Urinary bladder (tissue), 4 donors: ENCODE measurements at places on chromosomes 16 and 17.

DNA sequence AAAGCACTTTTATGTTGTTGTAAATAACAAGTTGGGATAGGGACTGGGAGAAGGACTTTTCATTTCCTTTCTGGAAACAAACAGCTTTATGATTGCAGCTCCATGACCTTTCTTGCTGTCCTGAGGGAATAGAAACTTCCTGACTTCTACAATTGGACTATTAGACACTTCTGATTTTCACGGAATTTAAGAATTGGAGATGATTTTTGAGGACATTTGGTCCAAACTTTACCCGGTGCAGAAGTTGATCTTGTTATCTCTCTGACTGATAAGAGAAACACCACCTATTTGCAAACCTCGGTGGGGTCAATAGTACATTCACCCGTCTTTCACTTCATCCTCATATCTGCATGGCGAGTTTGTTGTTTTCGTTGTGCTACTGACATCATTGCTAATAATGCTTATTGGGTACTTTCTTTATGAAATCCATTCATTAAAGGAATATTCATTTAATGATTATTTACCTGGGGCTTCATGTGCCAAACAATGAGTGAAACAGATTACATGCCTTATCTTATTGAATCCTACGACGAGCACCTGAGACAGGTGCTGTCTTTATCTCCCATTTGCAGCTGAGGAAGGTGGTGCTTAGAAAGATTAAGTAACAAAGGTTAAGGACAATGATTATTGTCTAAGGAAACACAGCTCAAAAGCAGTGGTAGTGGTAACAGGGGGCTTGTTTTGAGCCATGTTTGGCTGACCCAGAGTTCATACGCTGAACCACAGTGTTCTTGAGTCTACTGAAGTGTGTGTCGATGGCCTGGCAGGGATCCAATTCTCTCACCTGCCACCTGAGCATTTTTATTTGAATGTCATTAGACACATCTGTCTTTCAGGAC lies 176.9 kb upstream of the FAM20A start:
- DNase-seq: no peak

DNA sequence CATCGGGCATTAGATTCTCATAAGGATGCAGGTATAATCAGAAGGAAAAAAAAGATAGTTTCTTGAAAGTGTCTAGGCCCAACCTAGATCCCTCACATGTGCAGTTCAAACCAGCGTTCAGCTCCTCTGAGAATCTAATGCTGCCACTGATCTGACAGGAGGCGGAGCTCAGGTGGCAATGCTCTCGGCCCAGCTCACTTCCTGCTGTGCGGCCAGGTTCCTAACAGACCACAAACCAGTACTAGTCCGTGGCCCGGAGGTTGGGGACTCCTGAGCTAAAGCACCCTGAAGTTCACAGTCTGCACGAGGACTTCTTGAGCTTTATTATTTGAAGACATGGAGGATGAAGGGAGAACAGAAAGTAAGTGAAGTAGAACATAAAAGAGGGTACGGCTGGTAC lies 16.8 kb downstream of the SMCR8 start:
- no peak for DNase-seq

DNA sequence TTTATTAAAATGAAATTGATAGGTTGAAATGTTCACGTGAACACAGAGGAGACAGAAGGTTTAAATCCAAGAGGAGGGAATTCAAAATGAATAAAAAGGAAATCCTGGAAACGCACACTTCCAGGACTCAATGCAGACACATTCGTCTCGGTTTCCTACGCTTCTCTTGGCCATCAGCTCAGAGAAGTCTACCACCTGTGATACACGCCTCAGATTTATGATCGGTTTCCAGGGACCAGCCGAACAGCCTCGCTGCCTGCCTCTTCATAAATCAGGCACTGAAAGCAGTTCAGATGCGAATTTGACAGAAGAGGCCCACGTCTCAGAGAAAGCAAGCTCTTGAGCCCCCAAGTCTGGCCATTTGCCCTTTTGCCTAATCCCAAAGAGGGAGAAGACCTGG lies 125.5 kb upstream of the IRX3 start:
- DNase-seq: no peak

GRCh38 chr16:89149386-89149785 lies 22.2 kb upstream of the CDH15 start:
- DNase-seq: no peak

GRCh38 chr17:37672548-37673078 lies 29.4 kb upstream of the DDX52 start:
- DNase-seq: no peak

- DNase-seq: no peak
Observed at GRCh38 chr17:45001310-45001709, 33.2 kb upstream of the C1QL1 start.

GRCh38 chr17:79420318-79421243 lies 190.3 kb downstream of the RBFOX3 start:
- DNase-seq: no peak

DNA sequence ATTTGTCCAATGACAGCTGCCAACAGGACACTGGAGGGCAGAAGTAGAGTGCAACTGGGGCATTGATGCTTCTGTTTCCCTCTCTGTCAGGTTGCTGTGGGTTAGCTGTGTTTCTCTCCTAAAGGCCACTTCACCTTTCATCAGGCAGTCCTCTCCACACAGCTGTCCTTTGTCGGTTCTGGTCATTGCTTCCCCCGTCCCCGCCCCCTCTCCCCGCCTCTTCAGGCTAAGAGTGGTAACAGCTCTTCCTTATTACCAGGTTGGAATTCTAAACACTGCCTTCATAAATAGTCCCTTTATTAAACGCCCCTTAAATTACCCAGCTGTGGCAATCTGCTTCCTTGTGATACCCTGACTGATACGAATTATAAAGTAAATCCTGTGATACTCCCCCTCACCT lies 31.8 kb upstream of the NSRP1 start:
- DNase-seq: no peak

GRCh38 chr17:7043182-7043496 lies 753 bp downstream of the SLC16A11 start:
- no peak for DNase-seq

- DNase-seq: no peak
Observed at GRCh38 chr16:89080196-89080853, 13.3 kb upstream of the ACSF3 start.

DNA sequence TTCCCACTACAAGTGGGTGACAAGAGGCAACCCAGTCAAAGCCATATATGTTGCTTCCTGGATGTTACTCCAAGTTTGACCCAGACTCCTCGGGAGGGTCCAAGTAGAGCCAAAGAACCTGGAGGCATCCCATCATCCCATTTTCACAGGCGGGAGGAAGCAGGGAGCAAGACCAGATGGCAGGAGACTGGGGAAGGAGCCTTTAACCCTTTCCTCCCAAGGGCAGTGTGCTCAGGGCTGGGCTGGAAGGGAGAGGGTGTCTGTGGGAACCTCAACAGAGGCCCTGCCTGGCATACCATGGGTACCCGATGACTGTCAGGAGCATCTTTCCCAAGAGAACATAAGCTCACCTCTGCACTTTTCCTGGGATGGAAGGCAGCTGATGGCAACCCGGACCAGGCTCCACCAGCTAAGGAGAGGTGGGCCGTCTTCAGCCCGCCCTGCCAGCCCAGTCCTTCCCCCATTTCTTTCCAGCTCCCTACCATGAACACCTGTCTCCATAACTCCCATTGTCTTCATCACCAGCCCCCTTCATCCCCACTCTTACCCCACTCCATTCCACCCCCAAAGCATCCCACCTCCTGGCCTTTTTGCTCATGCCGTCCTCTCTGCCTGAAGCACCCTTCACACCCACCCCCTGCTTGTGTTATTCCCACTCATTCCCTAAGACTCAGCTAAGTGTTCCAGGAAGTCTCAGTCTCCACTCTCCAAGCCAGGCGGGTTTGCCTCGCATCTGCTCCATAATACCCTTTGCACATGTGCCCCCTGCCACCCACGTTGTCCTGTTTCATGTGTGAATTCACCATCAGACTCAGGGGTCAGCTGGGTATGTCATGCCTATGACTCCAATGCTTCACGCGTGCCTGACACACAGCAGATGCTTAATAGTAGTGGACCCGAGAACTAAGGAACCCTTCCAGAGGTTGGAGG lies 5.9 kb upstream of the SLC16A5 start:
- DNase-seq: no peak

DNA sequence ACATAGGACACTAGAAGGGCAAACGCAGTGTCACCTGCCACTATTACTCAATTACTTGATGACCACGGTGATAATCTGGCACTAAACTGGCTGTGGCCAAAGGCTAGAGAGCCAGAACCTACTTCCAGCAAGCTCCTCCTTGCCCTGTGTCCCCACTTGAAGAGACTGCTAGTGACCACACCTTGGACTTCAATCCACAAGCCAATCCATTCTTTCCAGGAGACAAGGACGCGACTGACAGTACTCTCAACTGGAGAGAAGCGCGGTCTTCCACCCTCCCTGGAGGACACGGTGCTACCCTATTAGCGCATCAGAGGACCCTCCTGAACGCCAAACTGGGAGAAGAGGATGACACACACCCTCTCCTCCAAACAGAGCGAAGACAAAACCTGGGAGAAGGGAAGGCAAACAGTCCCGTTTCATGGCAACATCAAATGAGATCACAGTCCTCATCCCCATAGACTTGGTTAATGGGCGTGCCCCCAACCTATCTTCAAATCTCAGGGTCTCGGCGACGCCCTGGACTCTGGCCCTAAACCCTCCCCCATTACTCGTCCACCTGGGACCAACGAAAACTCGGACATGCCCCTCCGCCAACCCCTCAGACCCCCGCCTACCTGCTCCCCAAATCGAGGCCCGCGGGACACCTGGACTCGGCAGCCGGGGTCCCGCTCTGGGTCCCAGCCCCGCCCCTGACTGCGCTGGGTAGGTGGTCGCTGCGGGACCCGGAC lies 508 bp downstream of the FLCN start:
- DNase-seq: no peak

DNA sequence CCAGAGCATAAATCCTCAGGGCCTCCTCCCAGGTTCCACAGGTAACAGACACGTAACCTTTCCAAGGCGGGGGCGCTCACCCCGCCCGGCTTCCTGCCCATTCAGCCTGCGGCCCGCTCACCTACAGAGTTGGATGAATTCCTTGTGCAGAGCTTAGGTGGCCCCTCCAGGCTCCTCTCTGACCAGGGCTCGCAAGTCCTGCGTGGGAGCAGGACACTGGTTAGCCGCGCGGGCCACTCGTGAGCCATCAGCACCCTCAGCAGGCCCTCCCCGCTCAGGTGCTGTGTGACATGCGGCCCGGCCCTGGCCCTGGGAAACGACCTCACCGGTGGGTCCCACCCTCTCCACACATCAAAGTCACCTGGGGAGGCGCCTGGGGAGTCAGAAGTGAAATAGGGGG lies 528 bp downstream of the TERB1 start:
- DNase-seq: no peak

DNA sequence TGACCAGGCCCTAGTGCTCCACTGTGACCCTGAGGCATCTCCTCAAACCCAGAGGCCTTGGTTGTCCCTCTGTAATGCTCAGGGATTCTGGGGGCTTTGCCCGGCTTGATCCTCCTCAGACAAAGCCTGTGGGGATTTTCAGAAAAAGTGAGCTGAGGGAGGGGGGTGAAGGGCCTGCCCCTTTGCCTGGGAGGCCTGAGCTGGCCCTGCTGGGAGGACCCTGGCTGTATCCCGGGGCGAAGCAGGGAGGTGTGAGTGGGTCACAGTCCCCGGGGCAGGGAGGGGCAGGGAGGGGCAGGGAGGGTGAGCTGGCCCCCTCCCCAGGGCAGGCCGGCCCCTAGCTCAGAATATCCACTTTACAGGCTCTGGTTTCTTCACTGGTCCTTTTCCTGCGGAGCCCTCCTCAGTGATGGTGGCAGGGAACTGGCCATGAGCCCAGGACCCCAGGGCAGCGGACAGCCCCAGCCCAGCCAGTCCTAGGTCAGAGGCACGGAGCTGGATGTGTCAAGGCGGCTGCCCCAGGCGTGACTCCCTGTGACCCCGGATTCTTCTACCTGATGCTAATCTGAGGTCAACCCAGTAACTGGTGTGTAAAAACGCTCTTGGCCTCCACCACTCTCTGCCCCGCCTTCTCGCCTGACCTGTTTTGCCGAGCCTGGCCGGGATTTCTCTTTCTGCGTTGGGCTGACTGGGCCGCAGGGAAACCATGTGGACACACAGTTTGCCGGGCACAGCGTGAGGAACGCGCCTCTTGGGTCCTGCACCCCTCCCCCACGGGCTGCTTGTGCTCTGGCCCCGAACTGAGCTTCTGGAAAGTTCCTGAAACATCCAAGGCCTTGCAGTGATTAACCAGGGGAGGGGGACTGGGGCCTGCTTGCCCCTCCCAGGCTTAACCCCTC lies 5.8 kb upstream of the FASN start:
- no peak for DNase-seq

DNA sequence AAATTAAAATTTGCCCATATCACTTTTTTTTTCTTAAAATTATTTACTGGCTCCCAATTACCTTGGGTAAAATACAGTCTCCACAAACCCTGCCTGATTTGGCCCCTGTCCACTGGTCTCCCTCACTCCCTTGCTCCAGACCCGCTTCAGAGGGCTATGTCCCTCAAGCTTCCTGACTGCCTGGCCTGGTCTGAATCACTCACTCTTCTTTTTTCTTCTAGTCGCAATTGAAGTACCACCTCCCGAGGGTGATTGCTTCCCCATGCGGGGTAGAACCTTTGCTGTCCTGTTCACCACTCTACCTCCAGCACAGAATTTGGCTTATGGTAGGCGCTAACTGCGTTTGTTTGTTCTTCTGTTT lies 598 bp upstream of the PGAP3 start:
- no peak for DNase-seq

- DNase-seq: no peak
Observed at GRCh38 chr17:4785311-4786105, 656 bp downstream of the VMO1 start.

DNA sequence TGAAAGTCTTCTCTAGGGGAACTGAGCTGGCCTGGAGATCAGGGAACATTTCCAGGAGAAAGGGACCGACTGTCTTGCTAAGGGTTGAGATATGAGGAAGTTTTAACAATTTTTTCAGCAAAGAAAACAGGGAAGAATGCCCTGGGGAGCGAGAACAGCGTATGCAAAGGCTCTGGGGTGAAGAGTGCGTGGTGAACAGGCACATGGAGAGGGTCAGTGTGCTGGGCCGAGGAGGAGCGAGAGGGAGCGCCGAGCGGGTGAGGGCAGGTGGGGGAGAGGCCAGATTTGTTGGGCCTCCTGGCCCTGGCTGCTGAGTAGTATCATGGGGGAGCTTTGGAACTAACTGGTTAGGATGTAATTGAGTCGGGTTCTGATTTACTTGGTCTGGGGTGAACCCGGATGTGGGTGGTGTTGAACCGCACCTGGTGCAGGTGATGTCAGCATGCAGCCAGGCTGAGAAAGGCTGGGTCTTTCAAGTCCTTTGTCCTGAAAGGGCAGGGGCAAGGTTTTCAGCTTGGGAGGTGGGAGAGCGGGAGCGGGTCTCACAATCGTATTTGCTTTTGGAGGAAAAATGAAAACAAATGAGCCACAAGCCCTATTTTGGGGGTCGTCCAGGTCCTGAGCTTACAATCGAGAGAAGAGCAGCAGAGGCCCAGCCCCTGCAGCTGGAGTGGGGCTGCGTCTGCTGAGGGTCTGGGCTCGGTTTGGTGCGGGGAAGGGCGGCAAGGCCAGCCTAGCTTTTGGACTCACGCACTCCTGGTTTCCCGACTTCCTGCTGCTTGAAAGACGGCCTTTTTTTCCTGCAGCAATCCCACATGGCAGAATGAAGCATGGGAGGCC lies 11.1 kb upstream of the WFDC1 start:
- DNase-seq: no peak

GRCh38 chr17:7830616-7831015 lies 3.4 kb upstream of the KDM6B start:
- no peak for DNase-seq
